ENCODE measurements at places on chromosomes 13 and 19.
A peak's percentile ranks its signal among the peaks of the same experiment; 100 is the strongest.

DNA sequence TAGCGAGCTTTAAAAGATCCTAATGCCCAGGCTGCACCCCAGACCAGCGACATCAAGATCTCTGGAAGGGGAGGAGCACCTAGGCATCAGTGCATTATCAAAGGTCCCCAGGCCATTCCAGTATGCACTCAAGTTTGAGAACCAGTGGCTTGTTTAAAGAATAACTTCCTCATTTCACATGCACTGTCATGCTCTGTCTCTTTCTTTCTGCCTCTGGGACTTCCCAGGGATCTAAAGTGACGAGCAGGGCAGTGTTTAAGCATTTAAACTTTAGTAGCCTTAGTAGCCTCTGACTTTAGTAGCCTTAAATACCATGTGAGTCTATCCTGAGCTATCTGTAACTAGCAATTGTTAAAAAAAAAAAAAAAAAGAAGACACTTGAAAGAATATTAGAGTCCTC lies 8.9 kb upstream of the FARP1 start:
- peak; percentile 58 for DNase-seq

- DNase-seq = no peak
These were observed 10.8 kb downstream of the GPR183 start for GRCh38 chr13:99296398-99296797.

DNA sequence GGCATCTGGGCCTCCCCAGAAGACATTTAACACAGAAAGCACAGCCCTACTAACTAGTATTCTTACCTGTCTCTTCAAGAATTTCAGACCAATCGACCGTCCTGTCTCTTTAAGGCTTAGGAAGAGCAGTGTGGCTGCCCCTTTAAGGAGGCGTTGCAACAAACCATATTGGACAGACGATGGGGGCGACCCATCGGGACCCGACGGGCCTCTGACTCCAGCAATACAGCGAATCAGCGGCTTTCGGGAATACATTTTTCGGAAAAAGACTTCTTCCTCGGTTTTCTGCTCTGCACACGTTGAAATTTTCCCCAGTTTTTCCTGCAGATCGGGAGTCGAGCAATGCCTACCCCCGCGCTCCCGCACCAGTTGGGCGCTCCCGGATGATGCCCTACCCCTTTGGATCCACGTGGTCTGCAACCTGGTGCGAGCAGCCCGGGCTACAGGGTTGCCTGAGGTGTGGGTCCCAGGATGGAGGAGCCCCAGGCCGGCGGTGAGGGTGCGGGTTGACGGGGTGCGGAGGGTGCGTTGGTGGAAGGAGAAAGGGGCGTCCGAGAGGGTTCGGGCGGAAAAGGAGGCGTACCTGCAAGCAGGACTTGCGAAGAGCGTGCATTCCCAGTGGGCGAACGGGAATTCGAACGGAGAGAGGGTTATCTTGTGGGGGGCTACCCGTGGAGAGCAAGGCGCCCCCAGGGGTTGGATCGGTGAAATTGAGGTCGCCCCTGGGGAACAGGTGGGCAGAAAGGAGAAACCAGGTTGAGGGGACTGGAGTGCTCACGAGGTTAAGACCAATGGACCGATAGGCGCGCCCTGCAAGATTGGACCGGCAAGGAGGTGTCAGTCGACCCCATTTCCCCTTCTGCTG lies at the start of gene POLR1G:
TSS of gene POLR1G (plus strand) at position 419 of the 865 bp plus-strand sequence. CDS start at position 472, 53 bp downstream.
- DNase-seq = peak; percentile 66

GRCh38 chr13:77056382-77056781 lies 29.4 kb upstream of the FBXL3 start:
- no peak for DNase-seq

- no peak for DNase-seq
These were observed 66.8 kb downstream of the SOX1 start for GRCh38 chr13:112133499-112134390.

- DNase-seq = no peak
These were observed 366.4 kb upstream of the SPRY2 start for GRCh38 chr13:80707000-80707983.

- DNase-seq = no peak
These were observed 339.2 kb downstream of the DNAJC15 start for GRCh38 chr13:43362556-43362955.

DNA sequence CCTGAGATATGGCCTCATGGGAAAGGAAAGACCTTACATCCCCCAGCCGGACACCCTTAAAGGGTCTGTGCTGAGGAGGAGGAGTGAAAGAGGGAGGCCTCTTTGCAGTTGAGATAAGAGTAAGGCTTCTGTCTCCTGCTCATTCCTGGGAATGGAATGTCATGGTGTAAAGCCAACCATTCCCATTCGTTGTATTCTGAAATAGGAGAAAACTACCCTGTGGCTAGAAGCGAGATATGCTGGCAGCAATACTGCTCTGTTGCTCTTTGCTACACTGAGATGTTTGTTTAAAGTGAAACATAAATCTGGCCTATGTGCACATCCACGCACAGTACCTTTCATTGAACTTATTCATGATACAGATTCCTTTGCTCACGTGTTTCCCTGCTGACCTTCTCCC lies 783 bp upstream of the ZNF587B start:
- no peak for DNase-seq

- no peak for DNase-seq
These were observed 10.4 kb downstream of the MIDN start for GRCh38 chr19:1258707-1259205.

- peak; percentile 99 for DNase-seq
These were observed 1.1 kb downstream of the ZBTB7A start for GRCh38 chr19:4065430-4066175.

- no peak for DNase-seq
These were observed 12.7 kb upstream of the PTBP1 start for GRCh38 chr19:784541-784940.

GRCh38 chr13:34302596-34302995 lies 484.6 kb downstream of the RFC3 start:
- DNase-seq = no peak

GRCh38 chr13:62524498-62524897 lies 1108.8 kb upstream of the PCDH20 start:
- DNase-seq = no peak

GRCh38 chr13:65605396-65605795 lies 1624.7 kb downstream of the PCDH9 start:
- peak; percentile 25 for DNase-seq

DNA sequence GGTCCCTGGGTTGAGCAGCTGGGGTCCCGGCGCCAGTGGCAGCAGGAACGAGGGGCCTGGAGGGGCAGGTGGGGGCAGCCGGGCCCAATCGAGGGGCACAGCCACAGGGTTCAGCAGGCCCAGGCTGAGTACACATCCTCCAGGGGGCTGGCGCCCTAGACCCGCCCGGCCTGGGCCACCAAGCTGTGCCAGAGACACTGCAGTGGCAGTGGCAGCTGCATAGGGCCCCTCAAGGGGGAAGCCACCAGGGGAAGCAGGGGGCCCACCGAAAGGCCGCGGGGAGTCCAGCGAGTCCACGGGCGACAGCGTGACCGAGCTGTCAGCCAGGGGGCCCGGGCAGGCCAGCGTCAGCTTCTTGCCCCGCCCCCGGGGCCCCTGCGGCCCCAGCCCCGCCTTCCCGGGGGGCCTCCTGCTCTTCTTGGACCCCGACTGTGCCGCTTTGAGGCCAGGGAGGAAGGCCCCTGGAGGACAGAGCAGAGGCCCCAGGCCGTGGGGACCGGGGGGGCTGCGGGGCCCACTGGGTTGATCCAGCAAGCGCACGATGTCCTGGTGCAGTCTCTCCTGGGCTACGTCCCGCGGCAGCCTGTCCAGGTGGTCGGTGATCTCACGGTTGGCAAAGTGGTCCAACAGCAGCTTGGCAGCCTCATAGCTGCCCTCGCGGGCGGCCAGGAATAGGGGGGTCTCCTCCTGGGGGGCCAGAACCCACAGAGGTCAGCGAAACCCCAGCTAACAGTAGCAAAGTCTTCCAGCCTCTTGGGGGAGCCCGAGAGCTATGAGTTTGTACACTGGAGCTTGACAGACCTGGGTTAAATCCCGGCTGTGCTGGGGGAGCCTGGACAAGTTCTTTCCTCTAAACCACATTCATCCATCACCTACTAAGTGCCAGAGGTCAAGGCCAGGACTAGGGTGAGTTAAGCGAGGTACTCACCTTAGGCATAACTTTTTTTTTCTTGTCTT lies 39.5 kb downstream of the NOTCH3 start:
- no peak for DNase-seq

DNA sequence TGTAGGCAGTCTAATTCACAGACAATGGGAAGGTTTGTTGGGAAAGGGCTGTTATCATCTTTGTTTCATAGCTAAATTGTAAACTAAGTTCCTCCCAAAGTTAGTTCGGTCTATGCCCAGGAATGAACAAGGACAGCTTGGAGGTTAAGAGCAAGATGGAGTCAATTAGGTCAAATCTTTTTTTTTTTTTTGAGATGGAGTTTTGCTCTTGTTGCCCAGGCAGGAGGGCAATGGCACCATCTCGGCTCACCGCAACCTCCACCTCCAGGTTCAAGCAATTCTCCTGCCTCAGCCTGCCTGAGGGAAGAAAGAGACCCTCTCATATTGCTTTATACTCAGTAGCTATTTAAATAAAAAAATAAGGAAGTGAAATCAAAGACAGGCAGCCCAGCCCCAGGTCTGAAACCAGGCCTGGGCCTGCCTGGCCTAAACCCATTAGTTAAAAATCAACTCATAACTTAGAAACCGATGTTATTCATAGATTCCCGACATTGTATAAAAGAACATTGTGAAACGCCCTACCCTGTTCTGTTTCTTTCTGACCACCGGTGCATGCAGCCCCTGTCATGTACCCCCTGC lies 297.4 kb upstream of the SGCG start:
- DNase-seq = no peak

- peak; percentile 96 for DNase-seq
These were observed at the start of gene ZNF528 for GRCh38 chr19:52397310-52398080. ZNF528 (plus strand) TSS chr19:52397849; CDS start chr19:52402014, 4,165 bp downstream.

DNA sequence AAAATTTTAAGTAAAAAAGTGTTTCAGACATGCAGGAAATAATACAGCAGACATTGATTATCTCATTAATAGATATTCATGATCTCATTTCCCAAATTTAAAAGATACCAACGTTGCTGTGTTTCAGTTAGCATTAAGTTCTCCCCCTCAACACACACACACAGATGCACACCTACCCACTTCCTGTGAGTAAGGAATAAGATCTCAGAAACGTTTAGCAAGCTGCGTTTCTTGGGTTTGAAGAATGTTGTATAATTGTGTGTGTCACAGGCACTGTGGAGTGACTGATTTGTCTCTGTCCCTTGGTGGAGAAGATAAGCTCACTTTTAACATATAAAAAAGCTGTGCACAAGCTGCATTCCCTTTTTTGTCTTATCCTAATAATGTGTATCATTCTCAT lies 196.8 kb downstream of the PDS5B start:
- peak; percentile 60 for DNase-seq

- DNase-seq = peak; percentile 53
These were observed 133.0 kb upstream of the FRY start for GRCh38 chr13:31898378-31899071.

- DNase-seq = no peak
These were observed 34.9 kb downstream of the DOCK9 start for GRCh38 chr13:98942997-98943396.

DNA sequence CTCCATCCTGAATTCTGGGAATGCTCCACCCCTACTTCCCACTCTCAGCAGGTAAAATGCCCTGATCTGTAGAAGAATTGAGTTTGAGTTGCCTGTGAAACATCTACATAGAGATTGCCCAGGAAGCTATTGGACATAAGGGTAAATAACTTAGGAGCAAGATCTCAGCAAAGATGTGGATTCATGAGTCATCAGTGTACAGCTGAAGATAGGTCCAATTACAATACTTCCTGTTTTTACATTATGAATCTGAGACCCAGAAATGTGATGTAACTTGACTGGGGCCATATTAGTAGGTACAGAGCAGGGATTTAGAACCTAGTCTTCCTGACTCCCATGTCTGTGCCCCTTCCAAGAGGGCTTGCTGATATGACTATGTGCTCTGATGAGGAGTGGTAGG lies 79.4 kb upstream of the FNDC3A start:
- peak; percentile 70 for DNase-seq

DNA sequence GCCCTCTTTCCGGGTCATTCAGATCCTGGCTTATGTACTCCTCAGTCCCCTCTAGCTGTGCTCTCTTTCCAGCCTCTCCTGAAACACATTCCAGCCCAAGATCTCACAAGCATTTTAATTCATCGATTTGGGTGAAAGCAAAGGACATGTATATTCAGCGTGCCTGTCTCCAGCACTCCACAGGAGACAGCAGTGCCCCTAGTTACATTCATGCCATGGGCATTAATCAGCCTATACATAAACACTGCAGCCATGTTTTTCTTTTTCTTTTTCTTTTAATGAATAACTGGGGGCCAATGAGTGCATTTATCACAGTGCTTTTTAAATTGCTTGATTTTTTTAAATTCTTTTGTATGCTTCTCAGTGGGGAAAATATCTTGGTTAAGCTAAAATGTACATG lies 199.1 kb downstream of the DCT start:
- DNase-seq = no peak

GRCh38 chr19:50925734-50926133 lies 14.5 kb upstream of the KLK4 start:
- DNase-seq = no peak

DNA sequence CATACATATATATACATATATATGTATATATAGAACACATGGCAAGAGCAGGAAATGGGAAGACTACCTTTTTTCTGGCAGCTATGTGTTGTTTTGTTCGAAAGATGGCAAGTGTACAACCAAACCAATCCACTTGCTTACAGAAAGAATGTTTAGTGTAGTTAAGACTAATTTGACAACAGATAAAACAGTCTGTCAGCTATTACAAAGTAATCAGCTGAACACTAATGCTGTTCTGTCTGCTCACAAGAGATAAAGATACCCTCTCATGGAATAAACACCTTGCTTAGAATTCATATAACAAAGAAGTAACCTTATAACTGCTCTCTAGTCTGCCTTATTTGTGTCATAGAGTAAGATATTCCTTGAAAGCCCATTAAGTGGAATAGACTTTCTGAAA lies 858 bp upstream of the KCNRG start:
- no peak for DNase-seq

GRCh38 chr13:19781526-19781925 lies 1.2 kb downstream of the PSPC1 start:
- no peak for DNase-seq

DNA sequence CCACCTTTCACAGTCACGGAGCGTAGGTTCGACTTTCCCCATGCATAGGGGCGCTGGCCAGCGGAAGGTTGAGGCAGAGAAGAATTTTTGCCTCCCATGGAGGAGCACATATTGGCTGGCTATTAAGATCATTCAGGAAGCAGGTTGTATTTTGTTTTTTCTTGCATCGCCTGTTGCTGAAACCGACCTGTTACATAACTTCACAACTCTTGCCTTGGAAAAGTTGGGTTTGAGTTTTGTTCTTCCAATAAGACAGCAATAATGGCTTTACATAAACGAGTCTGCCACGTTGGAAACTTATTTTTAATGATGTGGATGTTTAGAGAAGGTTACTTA lies 1.4 kb downstream of the UPF1 start:
- peak; percentile 22 for DNase-seq

GRCh38 chr19:35460608-35461007 lies 12.6 kb downstream of the FFAR2 start:
- no peak for DNase-seq

Measured in common myeloid progenitor, CD34-positive (primary cell).